ENCODE measurements at places on chromosomes 16 and 17. TPM values are rescaled to one million over a fixed set of nuclear protein-coding genes. Genes with fewer than 3 reads are reported as not detected.

Gene HSPB9
- total RNA-seq: not detected

Gene KRTAP4-9
- total RNA-seq: not detected

Gene SLC16A11
- total RNA-seq: not detected

Gene PTX4
- 0.29 TPM for total RNA-seq

Gene CHST6
- total RNA-seq: under 0.01 TPM

Gene MMD
- total RNA-seq: 32.9 TPM

Gene GRAPL
- total RNA-seq: not detected

Gene DBF4B
- 2.4 TPM for total RNA-seq

Gene IL17C
- total RNA-seq: not detected

Gene MAP3K3
- total RNA-seq: 43.2 TPM
